Tibial nerve (tissue), 4 donors: ENCODE measurements at places on chromosomes 3 and 15.

- peaks cover 12% of the 10 kb centered on the region for H3K4me1 ChIP-seq
- H3K27me3 ChIP-seq = no peaks in the 10 kb centered on the region
- H3K36me3 ChIP-seq = no peaks in the 10 kb centered on the region
- no peak overlapping the region for H3K4me3 ChIP-seq
Observed at GRCh38 chr15:62306851-62307504, 141.9 kb upstream of the C2CD4B start.

DNA sequence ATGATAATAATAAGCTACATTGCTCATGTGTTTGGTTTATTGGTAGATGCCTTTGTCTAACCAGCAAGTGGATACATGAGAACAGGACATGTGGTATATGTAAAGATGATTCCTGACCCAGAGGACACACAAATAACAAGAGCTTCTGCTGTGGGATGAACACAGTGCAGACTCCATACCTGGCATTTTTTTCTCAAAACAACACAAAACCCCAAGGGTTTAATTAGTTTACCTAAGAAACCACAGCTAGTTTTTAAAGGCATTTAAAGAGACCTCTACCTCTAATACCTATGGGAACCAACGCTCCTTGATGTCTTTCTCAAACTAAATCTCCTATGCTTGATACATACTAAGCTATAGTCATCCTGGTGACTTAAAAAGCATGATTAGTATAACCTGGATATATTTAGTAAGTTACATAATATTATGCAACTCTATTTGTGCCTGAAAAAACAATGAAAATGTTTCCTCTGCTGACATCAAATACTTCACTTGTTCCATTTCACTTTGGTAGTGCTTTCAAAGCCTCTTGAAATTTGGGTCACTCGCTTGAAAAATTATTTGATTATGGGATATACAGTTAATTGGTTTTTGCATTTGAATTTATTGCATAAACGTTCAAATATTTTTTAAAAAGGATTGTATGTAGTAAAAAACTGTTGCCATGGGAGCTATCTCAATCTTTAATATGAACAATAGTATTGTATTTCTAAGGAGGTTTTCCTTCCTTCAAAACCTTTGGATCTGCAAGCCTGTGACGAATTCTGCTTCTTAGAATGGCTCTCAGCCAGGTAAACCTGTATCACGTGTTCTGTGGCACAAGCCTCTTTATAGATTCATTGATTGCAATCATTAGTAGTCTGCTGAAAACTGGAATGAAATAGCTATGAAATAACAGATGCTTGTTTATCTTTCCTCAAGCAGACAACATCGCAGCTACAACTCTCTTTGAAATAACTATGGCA is 233.0 kb upstream of the KCNMB2 start:
- H3K27ac ChIP-seq = no peak overlapping the region
- no peaks in the 10 kb centered on the region for H3K36me3 ChIP-seq
- no peaks in the 10 kb centered on the region for H3K27me3 ChIP-seq

- no peak overlapping the region for H3K27ac ChIP-seq
- H3K4me3 ChIP-seq = no peak overlapping the region
- no peaks in the 10 kb centered on the region for H3K4me1 ChIP-seq
- H3K27me3 ChIP-seq = no peaks in the 10 kb centered on the region
- no peak for DNase-seq
Observed at GRCh38 chr15:38658431-38658830, 93.8 kb upstream of the RASGRP1 start.

GRCh38 chr3:115227461-115227860 is 80.4 kb upstream of the ZBTB20 start:
- H3K4me1 ChIP-seq = no peaks in the 10 kb centered on the region
- H3K27ac ChIP-seq = no peak overlapping the region
- H3K4me3 ChIP-seq = no peak overlapping the region
- no peaks in the 10 kb centered on the region for H3K36me3 ChIP-seq
- DNase-seq = no peak

DNA sequence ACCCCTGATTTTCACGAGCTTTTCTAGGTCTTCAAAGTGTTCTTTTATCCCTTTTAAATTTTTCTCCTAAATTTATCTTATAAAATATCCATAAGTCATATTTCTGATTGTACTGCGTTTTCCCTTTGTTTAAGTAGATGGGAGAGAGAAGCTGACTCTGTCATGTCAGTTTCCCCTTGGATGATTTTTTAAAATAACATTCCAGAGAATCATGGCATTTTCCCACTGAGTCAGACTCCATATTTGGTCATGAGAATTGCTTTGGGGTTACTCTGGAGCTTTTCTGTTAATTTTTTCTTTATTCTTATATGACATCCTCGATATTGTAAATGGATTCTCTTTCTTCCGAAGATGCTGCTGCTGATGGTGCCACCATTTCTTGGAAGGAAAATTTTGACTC is 28.6 kb upstream of the UMPS start:
- H3K27ac ChIP-seq = no peak overlapping the region
- no peak overlapping the region for H3K4me3 ChIP-seq
- no peaks in the 10 kb centered on the region for H3K4me1 ChIP-seq
- H3K27me3 ChIP-seq = no peaks in the 10 kb centered on the region
- DNase-seq = no peak

GRCh38 chr3:132605374-132605792 is 8.3 kb downstream of the ACKR4 start:
- no peak overlapping the region for H3K27ac ChIP-seq
- no peak for DNase-seq
- no peaks in the 10 kb centered on the region for H3K36me3 ChIP-seq
- H3K27me3 ChIP-seq = no peaks in the 10 kb centered on the region
- peaks cover 10% of the 10 kb centered on the region for H3K4me1 ChIP-seq
- H3K4me3 ChIP-seq = no peak overlapping the region

DNA sequence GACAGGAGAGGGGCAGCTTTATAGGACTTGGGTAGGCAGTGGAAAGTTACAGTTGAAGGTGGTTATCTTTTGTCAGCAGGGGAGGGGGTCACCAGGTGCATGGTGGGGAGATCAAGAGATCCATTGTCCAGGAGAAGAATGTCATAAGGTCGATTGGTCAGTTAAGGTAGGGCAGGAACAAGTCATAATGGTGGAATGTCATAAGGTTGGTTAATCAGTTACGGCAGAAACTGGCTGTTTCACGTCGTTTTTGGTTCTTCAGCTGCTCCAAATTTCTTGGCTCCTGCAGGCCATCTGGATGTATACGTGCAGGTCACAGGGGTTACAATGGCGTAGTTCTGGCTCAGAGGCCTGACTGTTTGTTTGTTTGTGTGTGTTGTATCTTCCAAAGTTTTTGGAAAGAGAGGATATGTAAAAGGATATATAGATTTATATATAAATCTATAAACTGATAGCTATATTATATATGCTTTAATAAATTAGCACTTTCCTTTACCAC is 565.1 kb downstream of the ZNF385D start:
- H3K27me3 ChIP-seq = no peaks in the 10 kb centered on the region
- no peak for DNase-seq
- H3K27ac ChIP-seq = no peak overlapping the region
- no peaks in the 10 kb centered on the region for H3K4me1 ChIP-seq
- no peaks in the 10 kb centered on the region for H3K36me3 ChIP-seq
- no peak overlapping the region for H3K4me3 ChIP-seq

DNA sequence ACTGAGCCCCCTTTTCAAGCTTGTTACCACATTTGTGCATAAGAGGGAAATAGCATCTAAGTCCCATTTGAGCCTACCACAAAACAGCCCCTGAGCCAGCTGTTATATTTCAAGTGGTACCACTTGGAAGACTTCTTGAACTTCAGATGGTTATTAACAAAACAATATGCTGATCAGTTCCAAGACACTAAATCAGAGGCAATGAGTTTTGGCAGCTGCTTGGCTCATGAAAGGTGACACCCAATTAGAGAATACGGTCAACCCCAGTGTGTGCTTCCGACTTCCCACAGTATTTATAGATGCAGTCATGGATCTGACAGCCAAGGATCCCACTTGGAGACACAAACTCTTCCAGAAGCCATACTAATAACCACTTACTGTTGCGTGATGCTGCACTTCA is 469.6 kb upstream of the PPP2R3A start:
- H3K27me3 ChIP-seq = no peaks in the 10 kb centered on the region
- no peaks in the 10 kb centered on the region for H3K36me3 ChIP-seq
- no peaks in the 10 kb centered on the region for H3K4me1 ChIP-seq

GRCh38 chr3:68973639-68974038 is 39.8 kb downstream of the EOGT start:
- H3K27ac ChIP-seq = no peak overlapping the region
- H3K4me1 ChIP-seq = no peaks in the 10 kb centered on the region
- H3K27me3 ChIP-seq = no peaks in the 10 kb centered on the region
- H3K36me3 ChIP-seq = no peaks in the 10 kb centered on the region
